Iris pigment epithelial cell (primary cell): ENCODE measurements at places on chromosomes 5 and 9.
A peak's percentile ranks its signal among the peaks of the same experiment; 100 is the strongest.

- no peak for DNase-seq
Observed at GRCh38 chr5:180399401-180400215, 46.5 kb upstream of the GFPT2 start.

DNA sequence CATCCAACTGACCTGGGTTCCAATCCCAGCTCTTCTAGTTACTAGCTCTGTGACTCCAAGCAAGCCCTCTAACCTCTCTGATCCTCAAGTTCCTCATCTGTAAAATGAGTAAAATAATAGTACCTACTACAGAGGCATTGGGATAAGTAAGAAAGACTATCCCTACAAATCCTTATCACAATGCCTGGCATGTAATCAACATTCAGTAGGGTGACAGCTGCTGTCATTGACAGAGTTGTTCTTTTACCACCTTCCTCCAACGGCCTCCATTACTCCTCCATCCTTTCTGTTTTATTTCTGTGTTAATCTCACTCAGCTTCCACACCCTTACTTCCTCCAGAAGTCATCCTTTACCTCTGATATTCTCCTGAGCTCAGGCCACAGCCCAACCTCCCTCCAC, 40.4 kb downstream of the FGF1 start:
- DNase-seq = no peak

DNA sequence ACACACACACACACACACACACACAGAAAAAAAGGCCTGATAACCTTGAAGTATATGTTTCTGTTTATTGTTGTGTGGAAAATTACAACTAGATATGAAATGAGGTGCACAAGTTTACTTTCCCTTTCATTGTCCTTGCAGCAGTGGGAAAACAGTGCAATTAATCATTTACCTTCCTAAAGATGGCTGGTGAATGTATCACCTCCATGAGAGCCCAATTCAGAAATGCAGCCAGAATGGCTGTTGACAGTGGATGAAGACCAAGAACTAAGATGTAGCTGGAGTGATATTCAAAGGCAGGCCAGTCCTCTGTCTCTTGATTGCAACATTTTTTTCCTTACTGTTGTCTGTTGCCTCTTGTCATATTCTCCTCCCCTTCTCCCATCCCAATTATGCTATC, 49.6 kb upstream of the EIF4EBP3 start:
- peak; percentile 5 for DNase-seq

DNA sequence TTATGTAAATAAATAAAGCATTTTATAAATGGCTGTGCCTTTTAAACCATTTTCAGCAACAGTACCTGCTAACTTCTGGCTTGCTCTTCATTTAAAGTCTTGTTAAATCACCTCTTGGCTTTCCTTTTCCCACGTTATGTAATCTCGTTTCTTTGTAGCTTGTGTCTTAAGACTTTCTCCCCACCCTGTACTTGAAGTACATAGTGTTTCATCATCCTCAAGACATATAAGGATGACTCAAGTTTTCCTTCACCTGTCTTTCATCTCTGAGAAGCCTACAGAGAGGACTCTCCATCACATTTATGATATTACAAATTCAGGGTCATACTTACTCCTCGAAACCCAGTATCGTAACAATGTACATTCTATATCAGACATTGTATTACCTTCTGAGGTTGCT, 33.9 kb downstream of the PRELID2 start:
- peak; percentile 51 for DNase-seq

DNA sequence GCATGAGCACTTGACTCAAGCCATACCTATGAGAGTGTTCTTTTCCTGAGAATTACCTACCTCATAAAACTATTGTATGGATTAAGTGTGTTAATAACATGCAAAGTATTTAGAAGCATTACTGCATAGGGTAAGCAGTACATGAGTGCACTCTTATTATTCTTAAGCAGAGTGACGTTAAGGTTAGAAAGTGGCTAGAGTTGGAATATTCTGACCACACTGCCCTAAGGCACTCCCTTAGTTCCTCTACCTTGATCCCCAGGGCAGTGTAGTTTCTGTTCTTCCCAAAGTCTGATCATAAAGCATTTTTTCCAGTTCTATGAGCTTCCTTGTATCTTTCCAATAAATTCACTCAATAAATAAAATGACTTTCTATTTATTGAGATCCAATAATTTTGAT, 189.2 kb downstream of the PCSK1 start:
- DNase-seq = no peak

GRCh38 chr9:101399643-101399970, 956 bp downstream of the ZNF189 start:
- no peak for DNase-seq

DNA sequence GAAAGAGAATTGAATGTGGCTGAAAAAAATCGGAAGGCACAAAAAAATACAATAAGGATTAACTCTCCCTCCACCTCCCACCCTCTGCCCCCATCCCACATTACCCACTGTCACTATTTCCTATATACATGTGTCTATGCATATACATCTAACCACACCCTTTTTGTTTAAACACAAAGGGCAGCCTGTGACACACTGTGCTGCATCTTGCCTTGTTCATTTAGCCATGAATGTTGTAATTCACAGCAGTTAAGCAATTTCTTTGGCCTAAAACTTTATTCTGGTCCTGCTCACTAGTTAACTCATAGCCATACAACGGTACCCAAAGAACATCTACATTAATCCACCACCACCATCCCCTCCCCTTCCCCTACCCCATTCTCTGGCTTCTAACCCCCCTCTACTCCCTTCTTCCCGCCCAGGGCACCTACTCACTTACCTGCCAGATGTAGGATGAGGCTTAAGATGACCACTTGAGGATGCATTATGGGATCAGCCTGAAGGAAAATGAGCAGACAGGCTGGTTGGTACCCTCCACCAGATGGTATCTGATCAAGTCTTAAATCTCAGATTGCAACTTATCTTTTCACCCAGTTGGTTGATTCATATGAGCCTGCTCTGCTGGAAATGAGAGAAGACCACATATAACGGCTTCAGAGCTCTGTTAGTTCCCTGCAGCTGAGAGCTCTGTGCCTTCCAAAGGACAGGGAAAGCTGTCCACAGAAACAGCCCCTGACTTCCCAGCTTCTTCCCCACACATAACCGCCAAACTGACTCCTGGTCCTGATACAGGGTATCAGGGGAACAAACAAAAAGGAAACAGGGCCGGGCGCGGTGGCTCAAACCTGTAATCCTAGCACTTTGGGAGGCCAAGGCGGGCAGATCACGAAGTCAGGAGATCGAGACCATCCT, 1.2 kb downstream of the HAVCR1 start:
- no peak for DNase-seq

DNA sequence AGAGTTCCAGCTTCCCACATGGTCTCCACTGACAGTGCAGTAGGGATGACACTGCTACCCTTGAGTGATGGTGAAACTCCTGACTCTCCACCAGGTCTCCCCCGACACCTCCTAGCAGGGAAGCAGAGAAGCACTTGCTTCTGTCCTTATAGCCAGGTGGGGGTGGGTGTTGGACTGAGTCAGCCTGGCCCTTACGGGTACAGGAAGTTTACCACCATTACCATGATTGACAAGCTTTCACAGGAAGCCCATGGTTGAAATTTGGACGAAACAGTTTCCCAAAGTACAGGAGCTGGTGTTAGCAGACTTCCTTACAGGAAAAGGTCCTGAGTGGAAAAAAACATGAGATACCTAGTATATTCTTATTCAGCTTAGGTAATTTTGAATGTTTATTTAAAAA, 3.1 kb upstream of the FBXL7 start:
- DNase-seq = no peak

DNA sequence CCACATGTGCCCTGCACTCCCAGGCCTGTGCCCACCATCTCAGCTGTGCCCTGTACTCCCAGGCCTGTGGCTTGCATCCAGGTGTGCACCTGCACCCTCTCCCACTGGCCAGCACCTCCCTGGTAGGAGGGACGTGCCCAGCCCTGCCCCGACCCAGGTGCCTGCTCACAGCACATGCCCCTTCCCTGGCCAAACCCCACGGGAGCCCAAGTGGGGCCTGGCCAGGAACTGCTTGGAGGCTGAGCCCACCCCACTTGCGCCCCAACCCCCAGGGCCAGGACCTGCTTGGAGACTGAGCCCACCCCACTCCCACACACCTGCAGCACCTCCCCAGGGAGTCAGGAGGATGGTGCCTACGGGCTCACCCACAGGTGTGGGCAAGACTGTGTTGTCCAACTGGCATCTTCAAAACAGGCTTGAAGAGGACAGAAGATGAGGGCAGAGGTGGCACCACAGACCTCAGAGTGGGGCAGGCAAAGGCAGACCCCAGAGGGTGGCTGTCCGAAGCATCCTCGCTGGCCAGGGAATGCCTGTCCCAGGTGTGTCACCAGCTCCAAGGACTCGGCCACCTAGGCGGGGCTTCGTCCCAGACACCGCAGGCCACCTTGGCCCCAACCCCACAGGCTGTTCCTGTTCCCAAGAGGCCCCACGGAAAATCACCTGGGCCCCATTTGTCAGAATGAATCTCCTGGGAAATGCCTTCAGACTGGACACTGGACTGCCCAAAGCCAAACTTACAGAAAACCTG, 10.8 kb downstream of the ZDHHC11B start:
- DNase-seq = no peak

DNA sequence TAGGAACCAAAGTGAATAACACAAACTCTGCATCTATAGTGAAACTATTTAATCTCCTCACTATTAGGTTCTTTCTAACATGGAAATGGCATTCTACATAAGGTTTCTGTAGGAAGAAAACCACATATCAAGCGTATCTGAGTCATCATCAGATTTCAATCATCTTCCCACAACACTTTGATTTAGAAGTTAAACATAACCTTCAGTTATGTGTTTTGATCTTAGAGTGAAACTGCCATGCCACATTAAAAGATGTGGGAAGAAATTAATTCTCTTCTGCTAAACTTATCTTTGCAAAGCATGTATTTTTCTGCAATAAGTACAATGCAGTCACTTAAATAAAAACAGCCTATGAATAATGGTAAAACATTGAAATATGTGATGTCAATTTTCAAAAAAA, 55.0 kb downstream of the MEF2C start:
- peak; percentile 7 for DNase-seq

- peak; percentile 41 for DNase-seq
Observed at GRCh38 chr9:38683336-38683735, 36.6 kb downstream of the FAM240B start.

DNA sequence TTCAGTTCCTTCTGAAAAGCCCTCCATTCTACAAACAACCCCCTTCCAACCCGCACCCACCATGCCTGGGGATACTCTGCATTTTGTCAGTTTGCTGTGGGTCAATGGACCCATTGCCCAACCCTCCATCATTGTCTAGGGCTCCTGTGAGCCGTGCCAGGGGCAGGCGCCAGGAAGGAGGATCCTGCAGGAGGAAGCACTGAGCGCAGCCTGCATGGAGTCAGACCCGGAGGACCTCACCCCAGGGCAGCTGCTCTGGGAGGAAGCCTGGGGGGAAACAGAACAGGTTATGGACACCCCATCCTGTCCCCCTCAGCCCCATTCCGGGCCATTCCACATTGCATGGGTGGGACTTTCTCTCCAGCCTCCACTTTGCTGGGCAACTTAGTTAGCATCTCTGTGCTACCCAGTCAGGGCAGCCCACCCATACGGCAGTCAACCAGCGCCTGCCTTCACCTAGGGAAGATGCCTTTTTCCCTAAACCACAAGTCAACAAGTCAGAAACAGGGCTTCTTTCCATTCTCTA, 48.6 kb upstream of the VDAC1 start:
- DNase-seq = no peak

DNA sequence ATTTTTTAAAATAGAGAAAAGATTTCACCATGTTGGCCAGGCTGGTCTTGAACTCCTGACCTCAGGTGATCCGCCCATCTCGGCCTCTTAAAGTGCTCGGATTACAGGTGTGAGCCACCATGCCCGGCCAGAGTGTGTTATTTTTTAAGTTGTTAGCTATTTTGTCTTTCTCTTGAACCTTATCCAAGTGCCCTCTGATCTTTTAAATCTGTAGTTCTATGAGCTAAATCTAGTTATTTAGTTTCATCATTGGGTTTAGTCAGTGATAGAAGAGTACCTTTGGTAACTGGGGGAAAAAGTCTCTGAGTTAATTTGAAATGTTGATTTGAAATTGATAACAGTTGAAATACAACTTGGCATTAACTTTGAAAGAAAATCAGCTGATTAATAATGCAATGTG, 88.3 kb downstream of the NNT start:
- no peak for DNase-seq

- no peak for DNase-seq
Observed at GRCh38 chr5:142845954-142846398, 75.8 kb downstream of the ARHGAP26 start.

GRCh38 chr5:152556784-152557183, 151.7 kb upstream of the NMUR2 start:
- no peak for DNase-seq

- DNase-seq = peak; percentile 88
Observed at GRCh38 chr9:73577848-73578247, 426.2 kb downstream of the ANXA1 start.

GRCh38 chr5:163832155-163832554, 326.7 kb downstream of the MAT2B start:
- no peak for DNase-seq

GRCh38 chr5:102296178-102296817, at the start of gene SLCO4C1:
SLCO4C1 (minus strand) TSS chr5:102296284; CDS start chr5:102296262, 22 bp downstream.
- peak; percentile 58 for DNase-seq

GRCh38 chr9:79089054-79089560, 482.7 kb upstream of the TLE4 start:
- DNase-seq = no peak

- DNase-seq = no peak
Observed at GRCh38 chr5:65695896-65696295, 26.0 kb downstream of the SGTB start.

DNA sequence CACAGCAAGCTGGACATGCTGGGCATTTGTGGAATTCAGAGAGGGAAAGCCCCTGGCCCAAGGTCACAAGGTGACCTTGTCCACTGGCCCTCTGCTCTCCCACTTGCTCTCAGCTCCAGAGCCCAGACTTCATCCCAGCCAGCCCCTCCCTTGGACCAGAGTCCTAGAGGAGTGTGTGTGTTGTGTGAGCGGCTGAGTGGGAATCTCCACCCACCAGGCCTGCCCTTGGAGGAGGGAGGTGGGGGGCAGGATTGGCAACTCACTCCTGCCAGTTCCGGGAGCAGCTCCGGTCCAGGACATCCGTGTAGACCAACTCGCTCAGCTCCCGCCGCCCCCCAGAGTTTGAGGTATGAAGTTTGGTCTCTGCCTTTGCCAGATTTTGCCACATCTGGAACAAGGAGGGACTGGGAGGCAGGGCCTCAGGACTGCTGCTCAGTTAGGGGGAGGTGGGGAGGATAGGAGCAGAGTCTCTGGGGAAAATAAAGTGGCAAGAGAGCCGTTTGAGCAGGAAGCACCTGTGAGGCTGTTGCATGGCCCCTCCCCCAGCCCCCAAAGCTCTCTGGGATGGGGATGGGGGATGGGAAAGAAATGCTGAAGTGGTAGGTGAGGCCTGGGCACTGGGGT, 1.4 kb downstream of the MZB1 start:
- DNase-seq = no peak

- no peak for DNase-seq
Observed at GRCh38 chr5:97118261-97119006, 24.0 kb downstream of the LIX1 start.

GRCh38 chr9:86303316-86303975, 21.1 kb upstream of the ISCA1 start:
- peak; percentile 78 for DNase-seq

DNA sequence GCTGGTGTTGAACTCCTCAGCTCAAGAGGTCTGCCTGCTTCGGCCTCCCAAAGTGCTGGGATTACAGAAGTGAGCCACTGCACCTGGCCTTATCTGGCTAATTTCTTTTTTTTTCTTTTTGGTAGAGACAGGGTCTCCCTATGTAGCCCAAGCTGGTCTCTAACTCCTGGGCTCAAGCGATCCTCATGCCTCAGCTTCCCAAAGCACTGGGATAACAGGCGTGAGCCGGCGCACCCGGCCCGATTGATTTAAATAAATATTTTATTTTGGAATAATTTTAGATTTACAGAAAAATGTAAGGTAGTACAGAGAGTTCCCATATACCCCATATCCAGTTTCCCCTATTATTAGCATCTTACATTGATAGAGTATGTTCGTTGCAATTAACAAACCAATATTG, 155.0 kb upstream of the MVB12B start:
- no peak for DNase-seq
